Astrocyte of the cerebellum (primary cell): ENCODE measurements at places on chromosomes 1 and 21.

GRCh38 chr1:49106445-49106844 lies 329.8 kb upstream of the BEND5 start:
- DNase-seq: no peak

- no peak for DNase-seq
Observed at GRCh38 chr1:234842726-234843641, 233.0 kb upstream of the IRF2BP2 start.

GRCh38 chr21:33268737-33269441 lies 2.7 kb downstream of the IL10RB start:
- DNase-seq: no peak

GRCh38 chr1:92843046-92843423 lies 11.2 kb downstream of the RPL5 start:
- DNase-seq: no peak

DNA sequence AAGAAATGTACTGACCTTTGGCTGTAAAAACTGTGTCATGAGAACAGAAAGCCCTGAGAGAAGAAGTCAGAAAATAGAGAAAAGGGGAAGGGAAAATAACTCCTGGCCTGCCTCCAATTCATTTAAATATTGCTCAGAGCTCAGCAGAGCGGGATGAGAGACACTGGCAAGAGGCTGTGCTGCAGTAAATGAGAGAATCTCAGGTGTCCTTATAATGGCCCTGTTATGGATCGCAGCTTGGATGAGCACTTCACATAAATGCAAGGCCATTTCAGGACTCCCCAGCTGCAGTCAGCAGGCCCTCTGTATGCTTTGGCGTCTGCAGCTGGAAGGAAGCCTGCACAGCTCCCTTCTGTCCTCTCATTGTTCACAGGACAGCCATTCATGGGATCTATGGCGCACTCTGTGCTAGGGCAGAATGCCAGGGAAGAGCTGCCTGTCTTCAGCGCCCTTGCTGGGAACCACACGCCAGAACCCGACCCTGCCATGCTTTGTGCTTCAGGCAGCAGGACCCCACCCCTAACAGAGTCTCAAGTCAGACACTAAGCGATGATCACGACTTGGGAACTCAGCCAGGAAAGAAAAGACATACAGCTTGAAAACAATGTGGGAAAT lies 20.7 kb upstream of the ABCB10 start:
- DNase-seq: no peak

GRCh38 chr1:165886983-165887382 lies 59.6 kb downstream of the UCK2 start:
- DNase-seq: no peak

- no peak for DNase-seq
Observed at GRCh38 chr1:10673109-10673711, 123.2 kb downstream of the CASZ1 start.

GRCh38 chr1:179058487-179059483 lies 23.1 kb upstream of the TOR3A start:
- no peak for DNase-seq

DNA sequence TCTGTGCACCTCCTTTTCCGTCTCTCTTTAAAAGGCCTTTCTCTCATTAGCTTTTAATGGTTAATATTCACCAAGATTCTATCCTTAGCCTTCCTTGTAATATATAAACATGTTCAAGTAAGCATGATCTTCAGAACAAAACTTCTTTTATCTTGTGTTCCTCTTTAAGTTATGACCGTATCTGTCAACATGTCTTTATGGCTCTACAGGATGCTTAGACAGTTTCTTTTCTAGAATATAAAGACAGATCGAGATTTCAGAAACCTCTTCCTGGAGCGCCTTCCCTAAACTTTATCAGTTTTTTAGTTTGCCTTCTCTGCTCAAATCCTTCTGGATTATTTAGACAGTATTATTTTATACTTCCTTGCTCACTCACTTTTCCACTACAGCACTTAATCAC lies 7.2 kb downstream of the RO60 start:
- DNase-seq: no peak

DNA sequence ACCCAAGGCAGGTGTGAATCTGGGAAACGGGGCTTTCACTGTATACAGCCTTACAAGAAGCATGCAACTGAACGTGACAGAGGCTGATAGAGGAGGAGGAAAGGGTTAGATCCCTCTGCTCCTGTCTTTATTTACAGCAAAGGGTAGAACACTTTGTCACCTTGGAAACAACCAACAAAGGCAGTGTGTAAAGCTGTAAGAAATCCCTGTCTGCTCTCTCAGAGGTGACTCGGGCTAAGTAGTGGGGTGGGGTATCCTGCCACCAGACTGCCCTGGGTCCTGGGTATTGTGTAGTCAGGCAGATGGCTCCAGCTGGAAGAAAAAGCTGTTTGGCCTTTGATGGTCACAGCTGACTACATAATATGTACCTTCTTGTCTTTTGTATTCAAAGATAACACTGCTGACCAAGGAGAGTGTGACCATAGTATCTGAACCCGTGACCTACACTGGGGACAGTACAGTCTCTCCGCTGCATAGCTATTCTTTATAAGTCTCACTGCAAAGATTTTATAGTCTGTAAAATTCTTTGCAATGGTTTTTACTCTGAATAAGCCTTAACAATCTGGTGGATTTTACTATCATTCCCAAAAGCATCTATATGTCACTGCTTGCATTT lies 22.1 kb upstream of the POU2F1 start:
- no peak for DNase-seq

DNA sequence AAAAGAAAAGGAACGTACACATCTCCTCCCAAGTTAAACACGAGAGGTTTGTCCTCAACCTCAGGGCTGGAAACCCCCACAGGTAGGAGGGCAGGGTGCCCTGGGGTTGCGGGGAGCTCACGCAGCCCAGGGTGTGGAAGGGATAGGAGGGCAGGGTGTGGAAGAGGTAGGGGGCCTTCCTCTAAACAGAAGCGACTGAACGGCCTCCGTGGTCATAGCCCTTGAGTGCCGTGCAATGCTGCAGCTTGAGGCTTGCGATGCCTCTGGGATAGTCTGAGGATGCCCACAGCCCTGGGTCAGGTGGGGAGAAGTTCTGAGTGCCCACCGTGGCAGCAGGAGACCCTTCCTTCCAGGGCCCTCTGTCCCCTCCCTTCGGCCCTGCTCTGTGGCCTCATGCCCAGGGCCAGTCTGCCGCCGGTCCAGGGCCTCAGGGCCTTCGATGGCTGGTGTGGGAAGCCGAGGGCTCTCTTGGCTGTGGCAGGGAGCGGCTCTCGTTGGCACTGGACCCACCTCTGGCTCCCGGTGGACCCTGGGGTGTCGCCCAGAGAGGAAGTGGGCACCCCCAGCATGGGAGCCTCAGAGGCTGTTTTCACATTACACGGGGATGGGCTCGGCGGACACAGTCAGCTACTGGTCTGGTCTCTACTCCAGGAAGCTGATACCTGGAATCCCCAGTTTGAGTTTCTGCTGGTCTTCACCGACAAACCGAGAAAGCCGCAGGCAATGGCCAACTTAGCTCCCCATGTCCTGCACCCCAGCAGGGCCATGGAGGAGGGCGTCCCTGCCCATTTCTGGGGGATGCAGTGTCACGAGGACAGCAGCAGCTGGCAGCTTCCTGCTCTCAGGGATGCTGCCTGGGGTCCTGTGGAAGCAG lies 6.4 kb upstream of the CDK11B start:
- no peak for DNase-seq

GRCh38 chr1:175887981-175888428 lies 144.6 kb upstream of the TNR start:
- peak; percentile 3 for DNase-seq

- DNase-seq: no peak
Observed at GRCh38 chr1:212226467-212226866, 58.7 kb upstream of the PPP2R5A start.

DNA sequence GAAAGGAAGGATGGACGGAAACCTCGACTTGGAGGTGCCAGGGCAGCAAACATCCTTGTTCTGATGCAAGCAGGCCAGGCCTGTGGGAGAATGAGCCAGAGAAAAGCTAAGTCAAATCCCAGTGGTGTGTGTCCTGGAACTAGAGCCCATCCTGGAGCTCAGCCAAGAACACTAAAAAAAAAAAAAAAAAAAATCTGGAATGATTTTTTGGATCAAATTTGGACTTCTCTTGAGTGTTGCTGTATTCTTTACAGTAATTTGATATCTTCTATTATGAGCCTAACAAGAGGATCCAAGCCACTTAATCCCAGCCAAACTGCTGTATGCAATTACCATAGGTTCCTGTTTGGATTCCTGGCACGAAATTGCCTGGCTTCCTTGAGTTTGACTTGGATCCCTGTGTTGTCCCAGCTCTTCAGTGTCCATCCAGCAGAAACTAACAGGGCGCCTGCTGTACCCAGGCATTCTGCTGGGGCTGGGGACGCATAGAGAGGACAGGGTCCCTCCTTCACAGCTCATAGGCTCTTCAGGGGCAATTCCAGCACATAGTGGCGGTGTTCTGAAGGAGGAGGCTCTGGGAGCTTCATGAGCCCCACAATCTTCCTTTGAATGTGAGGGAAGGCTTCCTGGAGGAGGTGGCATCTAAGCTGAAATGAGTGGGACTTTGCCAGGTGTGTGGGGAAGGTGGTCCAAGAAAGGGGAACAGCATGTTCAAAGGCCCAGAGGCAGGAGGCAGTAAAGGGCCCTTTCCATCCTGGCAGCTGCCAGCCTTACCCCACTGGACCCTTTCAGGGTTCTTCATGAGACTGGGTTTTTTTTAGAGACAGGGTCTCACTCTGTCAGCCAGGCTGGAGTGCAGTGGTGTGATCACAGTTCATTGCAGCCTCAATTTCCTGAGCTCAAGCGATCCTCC lies 24.7 kb downstream of the EPHX1 start:
- DNase-seq: peak; percentile 83

- DNase-seq: no peak
Observed at GRCh38 chr1:174007851-174008250, 14.3 kb downstream of the RC3H1 start.

GRCh38 chr1:230808281-230808872 lies 59.9 kb downstream of the C1orf198 start:
- no peak for DNase-seq

GRCh38 chr1:93770640-93771039 lies 89.0 kb upstream of the BCAR3 start:
- DNase-seq: no peak

DNA sequence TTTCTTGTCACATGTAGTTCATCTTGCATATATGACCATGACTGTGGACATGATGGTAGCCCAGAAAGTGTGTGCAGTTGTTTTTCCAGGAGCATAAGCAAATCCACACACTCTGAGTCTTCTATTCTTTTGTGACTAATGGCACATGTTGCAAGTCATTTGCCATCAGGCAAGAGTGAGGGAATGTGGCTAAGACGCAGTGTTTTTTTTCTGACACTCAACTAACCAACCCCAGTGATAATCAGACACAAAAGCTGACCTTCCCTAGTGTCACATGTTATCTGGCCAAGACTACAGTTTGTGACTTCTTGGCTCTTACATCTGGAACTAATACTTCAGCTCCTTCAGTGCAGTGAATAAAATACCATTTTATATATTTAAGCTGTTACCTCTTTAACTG lies 108.8 kb downstream of the ITSN1 start:
- no peak for DNase-seq

GRCh38 chr21:46604329-46604974 lies 430 bp downstream of the S100B start:
- DNase-seq: no peak

GRCh38 chr1:41404308-41404761 lies 43.1 kb downstream of the FOXO6 start:
- no peak for DNase-seq

- peak; percentile 56 for DNase-seq
Observed at GRCh38 chr1:9080705-9081291, 11.4 kb upstream of the SLC2A5 start.

DNA sequence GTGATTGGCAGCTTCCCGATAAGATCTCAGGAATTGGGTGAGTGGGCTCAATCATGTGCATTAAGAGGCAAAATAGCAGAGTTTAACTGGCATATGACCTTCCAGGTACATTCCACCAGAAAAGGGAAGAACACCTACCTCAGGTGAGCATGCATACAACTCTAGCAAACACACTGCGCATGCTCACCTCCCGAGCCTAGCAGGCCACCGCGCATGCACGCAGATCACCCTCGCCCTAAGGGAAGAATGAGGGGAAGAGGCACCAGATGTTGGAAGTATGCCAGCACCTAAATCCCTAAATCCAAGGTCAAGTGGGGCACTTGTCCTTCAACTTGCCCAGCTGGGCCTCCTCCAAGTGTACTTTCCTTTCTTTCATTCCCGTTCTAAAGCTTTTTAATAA lies 23.6 kb upstream of the CBR3 start:
- no peak for DNase-seq

DNA sequence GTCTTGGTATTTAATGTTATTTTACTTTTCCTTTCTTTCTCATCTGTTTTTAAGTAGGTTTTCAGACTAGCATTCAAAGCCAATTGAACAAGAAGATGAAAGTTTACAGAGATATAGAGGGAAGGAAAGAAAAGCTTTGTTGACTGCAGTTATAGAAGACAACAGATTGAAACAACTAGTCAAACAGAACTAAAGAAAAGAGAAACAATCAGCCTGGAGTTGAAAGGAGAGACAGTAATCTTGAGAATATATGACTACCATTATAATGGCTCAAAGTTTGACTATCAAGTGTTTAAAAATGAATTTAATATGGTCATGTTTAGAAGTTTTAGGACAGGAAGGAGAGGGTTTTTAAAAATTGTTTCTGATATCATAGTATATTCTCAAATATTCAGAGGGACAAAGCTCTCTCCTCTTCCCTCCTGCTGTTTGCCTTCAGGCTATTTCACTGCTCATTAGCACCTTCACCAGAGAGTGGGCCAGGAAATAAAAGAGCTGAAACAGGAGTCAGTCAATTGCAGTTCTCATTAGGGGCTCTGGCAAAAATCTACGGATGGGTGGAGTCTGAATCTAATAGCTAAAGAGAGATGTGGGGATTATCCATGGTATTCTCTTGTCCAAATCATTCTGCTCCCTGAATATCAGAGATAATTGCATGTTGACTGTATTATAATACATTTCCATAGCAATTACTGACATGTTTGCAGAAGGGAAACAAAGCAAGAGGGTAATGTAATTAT lies 577.8 kb downstream of the BRINP3 start:
- no peak for DNase-seq

GRCh38 chr1:27519331-27520258 lies 29.6 kb upstream of the WASF2 start:
- no peak for DNase-seq

DNA sequence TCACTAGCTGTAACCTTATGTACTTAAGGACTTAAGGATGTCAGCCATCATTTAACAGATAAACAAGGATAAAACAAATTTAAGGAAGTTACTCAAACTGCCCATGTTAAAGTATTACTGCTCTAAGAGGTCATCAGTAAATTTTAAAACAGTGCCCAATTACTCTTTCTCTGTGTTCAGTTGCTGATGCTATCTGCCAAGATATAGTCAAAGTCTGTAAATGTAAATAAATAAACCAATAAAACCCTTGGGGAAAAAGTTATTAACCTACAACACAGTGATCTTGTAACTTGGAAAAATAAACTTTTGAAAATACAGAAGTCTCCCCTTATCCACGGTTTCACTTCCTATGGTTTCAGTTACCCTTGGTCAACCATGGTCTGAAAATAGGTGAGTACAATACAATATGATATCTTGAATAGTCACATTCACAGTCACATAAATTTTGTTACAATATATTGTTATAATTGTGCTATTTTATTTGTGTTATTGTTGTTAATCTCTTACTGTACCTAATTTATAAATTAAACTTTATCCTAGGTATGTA lies 501.8 kb downstream of the LMO4 start:
- DNase-seq: no peak
